EH (cell line): ENCODE measurements at places on chromosomes 5 and 9.

DNA sequence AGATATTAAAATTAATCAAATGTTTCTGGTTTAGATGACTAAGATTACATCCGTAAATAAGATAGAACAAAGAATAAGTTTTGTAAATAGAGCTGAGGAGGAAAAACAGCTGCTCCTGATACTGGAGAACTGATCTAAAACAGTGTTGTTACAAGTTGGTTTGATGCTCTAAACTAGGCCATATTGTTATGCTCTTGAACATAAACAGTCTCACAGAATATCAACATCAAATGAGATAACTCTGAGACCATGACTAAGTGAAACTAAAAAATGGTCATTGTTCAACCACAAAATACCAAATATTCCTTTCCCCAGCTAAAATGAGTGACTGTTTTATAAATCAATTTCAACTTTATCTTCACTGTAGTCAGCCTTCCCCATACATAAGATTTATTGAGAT, 16.5 kb upstream of the SRFBP1 start:
- DNase-seq, result no peak

GRCh38 chr5:79011869-79012268, 26.8 kb upstream of the ARSB start:
- no peak for DNase-seq

GRCh38 chr9:114429488-114429887, 41.7 kb upstream of the AKNA start:
- DNase-seq, result no peak

GRCh38 chr9:116644091-116644688, 42.9 kb upstream of the TRIM32 start:
- DNase-seq, result peak; percentile 77

- no peak for DNase-seq
Measured at GRCh38 chr5:3393920-3394597, 201.6 kb upstream of the IRX1 start.

DNA sequence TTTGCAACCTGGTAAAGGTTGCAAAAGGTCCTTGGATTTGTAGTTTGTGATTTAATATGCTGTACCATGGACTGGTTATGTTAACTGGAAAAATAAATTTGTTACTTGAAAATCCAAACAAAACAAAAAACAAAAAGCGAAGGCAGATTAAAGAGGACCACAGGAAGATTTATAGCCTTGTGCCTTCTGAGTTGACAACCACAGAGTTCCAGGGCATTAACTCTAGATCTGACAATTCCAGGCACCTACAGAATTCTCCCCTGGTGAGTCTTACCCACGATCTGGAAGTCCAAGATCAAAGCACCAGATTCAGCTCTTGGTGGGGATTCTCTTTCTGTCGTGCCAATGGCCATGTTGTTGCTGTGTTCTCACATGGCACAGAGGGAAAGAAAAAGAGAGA, 107.9 kb upstream of the SELENOP start:
- DNase-seq, result no peak

- no peak for DNase-seq
Measured at GRCh38 chr5:96952118-96952750, 16.4 kb downstream of the LNPEP start.

DNA sequence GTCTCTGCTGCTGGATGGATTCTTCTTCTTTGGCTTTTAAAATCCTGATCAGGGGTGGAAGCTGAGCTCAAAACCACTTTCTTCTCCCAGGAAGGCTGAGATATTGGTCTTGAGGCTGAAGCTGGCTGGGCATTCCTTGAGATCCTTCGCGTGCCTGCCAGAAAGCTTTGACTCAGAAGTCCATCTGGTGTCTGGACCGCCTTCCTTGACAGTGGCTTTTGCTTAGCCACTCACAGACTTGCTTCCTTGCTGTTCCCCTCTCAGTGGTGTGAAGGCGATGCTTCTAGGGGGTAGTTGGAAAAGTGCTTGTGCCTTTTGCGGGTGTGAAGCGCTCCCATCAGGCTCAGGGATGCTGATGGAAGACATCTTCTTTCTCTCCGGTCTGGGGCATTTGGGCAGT, 45.9 kb downstream of the RGS3 start:
- DNase-seq, result peak; percentile 77

- DNase-seq, result no peak
Measured at GRCh38 chr5:142129446-142130066, 21.0 kb downstream of the NDFIP1 start.

- DNase-seq, result peak; percentile 68
Measured at GRCh38 chr5:108681079-108681921, 66.4 kb upstream of the FER start.

DNA sequence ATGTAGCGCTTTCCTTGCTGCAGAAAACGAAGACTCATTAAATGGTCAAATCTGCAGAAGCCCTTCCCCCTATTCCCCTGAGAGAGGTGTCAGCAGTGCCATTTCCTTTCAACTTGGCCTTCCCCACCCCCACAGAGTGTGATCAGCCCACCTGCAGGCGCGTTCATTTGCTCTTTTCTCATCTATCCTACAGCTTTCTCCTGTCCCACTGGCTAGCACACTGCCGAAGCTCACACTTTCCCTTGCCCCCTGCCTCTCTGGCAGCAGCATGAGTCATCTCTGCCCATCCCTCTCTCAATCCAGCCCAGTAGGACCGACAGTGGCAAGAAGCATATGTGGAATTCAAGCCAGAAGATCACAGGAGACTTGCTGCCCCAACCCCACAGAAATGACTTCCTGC, 213.8 kb downstream of the FAM114A2 start:
- DNase-seq, result peak; percentile 19

- DNase-seq, result no peak
Measured at GRCh38 chr9:99050924-99051323, 54.0 kb upstream of the TGFBR1 start.

DNA sequence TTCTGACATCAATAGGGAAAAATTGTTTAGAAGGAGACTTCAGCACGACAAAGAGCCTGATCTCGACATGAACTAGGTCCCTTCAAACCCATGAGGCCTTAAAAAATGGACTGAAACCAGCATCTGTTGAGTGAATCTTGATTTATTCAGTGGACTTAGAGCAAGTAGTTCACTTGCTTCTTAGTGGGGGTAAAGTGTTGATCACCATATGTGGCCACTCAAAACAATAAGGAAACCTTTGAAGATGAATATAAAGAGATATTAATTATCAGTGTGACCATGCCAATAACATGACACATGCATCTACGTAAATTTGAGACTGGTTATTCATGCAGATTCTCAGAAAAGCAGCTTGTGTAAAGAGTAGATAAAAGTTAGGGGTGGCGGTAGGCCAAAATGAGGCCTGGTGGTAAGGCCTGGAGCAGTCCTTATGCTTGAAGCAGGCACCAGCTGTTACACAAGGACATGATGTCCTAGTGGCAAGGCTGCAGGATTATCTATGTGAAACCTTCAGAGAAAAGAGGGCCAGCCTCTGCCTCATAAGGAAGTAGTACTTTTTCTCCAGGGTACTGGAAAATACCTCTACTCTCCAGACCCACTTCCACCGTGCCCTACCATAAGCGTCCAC, 61.3 kb downstream of the S1PR3 start:
- DNase-seq, result no peak

DNA sequence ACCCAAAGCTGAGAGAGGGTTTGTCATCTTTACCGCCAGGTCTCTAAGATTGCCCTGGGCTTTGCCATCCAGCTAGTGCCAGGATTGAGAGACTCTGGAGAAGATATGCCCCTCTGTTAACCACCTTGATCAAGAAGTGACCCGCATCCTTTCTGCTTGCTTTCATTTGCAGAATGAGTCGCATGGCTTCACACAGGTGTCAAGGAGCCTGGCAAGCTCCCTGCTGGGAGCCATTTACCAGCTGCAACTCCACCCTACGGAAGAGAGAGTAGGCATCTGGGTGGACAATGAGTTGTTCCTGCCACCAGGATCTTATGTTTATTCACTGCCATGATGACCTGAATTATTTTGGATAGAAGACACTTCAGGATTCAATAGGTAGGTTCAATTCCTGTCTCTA, 43.0 kb downstream of the HSD17B3 start:
- DNase-seq, result no peak

DNA sequence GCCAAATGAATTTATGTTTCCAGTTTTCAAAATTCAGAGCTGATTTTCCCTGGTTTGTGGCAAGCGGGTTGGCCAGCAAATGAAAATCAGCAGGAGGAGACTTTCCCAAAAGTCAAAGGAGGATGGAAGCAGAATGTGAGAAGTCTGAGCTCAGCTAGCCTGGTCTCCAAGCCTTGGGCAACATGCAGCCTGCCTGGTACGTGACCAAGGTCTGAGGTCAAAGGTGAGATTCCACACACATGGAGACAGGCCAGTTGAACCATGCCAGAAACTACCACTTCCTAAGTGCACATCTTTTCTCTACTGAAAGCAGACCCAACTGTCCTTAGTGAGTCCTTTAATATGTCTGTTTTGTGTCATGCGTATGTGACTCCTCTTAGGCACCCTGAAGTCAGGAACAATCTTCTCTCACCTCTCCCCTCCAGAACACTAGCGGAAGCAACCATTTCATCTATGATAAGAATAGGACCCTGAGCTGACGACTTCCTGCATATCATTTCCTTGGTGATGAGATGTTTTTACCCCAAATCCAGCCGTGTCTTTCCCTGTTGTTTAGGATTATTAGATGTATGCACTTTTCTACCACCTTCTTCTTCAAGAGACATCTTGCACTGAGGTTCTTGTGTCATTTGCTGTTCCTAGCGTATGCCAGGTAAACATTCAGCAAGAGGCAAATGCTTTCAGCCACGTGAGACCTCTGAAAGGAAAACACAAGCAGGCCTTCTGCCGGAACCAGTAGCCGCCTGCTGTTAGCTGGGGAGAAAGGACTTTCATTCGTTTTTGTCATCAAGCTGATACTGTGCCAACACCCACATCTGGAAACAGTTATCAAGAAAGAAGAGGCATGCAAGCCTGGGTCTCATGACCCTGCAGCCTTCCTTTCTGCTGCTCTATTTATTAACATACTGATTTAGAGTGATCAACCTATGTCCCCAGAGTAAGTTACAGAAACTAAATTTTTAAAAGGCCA, 9.7 kb upstream of the TGFBI start:
- DNase-seq, result peak; percentile 98

- DNase-seq, result no peak
Measured at GRCh38 chr5:168883281-168883741, 304.1 kb upstream of the PANK3 start.

- DNase-seq, result no peak
Measured at GRCh38 chr9:121368138-121368522, 1.9 kb downstream of the STOM start.

GRCh38 chr5:78644129-78644528, 4.4 kb downstream of the LHFPL2 start:
- DNase-seq, result no peak

- no peak for DNase-seq
Measured at GRCh38 chr5:180395540-180396274, 42.6 kb upstream of the GFPT2 start.

GRCh38 chr9:13330396-13331004, 51.0 kb upstream of the MPDZ start:
- no peak for DNase-seq

DNA sequence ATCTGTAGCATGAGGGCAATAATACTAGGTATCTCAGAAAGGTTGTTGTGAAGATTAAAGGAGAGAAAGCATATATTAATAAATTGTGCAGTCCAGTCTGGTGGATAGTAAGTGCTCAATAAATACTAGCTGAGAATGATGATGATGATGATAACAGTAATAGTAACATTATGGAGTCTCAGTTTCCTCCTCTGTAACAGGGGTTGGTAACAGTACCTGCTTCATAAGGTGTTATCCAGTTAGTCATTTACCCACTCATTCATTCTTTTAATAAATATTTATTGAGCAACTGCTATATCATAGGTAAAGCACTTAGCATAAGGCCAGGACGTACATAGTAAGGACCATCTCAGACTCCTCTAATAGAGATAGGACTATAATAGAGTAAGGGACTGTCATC, 7.6 kb downstream of the SLC6A7 start:
- no peak for DNase-seq
